ENCODE measurements at places on chromosomes 16 and 17.

- DNase-seq = no peak
Measured at GRCh38 chr16:26240807-26241206, 549.0 kb downstream of the HS3ST4 start.

- DNase-seq = no peak
Measured at GRCh38 chr17:7293816-7294613, 424 bp downstream of the YBX2 start.

DNA sequence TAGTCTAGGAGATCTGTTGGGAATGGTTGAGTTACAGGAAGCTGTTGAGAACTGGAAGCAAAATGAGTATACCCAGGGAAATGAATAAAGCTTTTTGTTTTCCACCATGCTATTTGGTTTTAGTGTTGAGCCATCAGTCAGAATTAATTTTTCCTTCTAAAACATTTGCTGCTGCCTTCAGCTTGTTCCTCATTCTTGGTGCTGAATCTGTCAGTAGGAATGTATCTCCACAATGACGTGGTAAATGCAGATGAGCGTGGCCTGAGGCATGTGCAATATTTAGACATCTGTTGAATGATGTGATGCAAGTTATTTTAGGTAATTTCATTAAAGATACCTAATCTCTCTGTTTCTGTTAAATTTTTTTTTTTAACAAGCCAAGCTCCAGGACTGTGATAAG lies 10.9 kb downstream of the HAPSTR1 start:
- DNase-seq = peak; percentile 94

- DNase-seq = peak; percentile 64
Measured at GRCh38 chr16:89618109-89618998, 4.9 kb downstream of the DPEP1 start.

DNA sequence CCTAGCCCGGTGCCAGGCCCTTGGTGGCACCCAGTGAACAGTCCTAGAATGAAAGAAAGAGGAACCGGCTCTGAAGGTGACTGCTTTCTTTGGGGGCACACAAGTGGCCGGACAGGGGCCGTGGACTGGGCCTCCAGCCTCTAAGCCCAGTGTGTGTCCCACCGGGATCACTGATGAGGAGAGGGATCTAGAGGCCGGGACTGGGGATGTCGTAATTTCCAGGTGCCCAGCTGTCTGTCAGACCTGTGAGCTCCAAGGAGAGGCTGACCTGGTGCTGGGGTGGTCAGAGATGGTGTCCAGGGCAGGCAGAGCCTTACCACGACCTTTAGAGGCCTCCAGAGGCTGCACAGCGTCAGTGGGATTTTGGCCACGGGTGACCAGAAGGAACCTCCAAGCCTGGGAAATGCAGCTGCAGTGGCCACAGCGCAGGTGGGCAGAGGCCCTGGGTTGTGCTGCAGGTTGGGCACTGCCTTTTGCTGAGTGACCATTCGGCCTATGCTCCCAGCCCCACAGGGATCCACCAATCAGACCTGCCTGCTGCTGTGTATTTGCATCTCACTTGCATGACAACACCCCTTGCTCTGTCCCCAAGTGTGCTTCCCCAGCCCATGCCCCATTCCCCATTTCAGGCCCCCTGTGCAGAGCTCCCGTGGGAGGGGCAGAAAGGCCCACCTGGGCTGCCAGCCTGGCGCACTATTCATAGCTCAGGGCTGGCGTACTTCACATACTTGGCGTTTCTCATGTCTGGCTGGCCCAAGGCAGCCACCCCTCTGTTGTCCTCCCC lies 12.5 kb downstream of the ARHGAP23 start:
- DNase-seq = no peak

GRCh38 chr16:80806927-80807340 lies 2.5 kb upstream of the CDYL2 start:
- peak; percentile 9 for DNase-seq

DNA sequence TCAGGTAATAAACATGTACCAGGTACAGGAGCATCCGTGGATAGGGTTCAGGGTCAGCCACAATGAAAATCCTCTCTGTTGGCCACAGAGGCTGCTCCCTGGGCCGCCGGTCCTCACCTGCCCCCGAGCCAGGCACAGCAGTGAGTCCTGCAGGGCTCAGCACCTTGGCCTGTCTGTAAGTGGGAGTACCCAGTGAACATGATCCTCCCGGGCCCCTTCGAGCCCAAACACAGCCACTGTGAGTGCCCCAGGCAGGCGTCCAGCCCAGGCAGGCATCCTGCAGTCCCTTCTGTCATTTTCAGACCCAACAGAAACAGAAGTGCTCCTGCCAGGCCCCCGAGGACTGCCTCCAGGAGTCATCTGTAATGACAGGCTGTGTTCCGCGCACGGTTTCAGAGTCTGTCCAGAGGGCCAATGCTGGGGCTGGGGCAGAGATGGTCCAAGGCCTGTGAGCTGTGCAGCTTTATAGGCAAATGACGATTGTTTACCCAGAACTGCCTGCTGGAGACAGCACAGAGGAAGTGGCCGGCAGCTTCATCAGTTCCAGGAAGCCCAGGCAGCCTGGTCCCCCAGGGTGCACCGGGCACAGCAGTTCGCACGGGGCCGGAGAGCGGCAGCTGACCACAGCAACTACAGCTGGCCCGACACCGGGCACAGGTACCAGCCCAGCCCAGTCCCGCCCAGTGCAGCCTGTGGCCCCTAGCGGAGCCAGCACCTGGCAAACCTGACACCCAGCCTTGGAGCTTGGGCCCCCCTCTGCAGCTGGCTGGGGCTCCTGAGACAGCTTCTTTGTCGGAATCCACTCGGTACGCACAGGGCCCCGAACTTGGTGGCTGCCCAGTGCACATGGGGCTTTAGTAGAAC lies 13.2 kb downstream of the SLC7A5 start:
- no peak for DNase-seq

GRCh38 chr17:82696916-82697807 lies 1.3 kb downstream of the RAB40B start:
- DNase-seq = no peak

DNA sequence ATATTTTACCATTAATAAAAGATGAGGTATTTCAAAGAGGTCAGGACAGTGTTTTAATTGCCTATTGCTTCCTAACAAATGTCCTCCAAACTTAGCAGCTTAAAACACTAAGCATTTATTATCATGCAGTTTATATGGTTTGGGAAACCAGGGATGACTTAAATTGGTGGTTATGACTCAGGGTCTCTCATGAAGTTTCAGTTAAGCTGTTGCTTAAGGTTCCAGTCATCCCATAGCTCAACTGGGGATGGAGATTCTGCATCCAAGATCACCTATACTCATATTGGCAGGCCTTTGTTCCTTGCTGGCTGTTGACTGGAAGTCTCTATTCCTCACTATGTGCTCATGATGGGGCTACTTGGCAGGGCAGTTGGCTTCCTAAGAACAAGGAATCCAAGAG lies 1329.9 kb upstream of the GOT2 start:
- no peak for DNase-seq

DNA sequence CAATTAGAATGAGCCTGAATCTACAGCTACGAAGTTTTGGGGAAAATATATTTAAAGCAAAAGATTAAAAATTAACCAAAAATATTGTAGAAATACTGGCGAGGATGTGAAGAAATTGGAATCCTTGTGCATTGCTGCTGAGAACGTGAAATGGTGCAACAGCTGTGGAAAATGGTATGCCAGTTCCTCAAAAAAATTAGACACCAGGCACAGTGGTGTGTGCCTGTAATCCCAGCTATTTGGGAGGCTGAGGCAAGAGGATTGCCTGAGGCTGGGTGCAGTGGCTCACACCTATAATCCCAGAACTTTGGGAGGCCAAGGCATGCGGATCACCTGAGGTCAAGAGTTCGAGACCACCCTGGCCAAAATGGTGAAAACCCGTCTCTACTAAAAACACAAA lies 119.9 kb upstream of the TMEM97 start:
- no peak for DNase-seq

GRCh38 chr17:78241277-78242023 lies 10.0 kb downstream of the TMEM235 start:
- peak; percentile 79 for DNase-seq

- DNase-seq = no peak
Measured at GRCh38 chr17:2183346-2183745, 120.2 kb downstream of the SMG6 start.

DNA sequence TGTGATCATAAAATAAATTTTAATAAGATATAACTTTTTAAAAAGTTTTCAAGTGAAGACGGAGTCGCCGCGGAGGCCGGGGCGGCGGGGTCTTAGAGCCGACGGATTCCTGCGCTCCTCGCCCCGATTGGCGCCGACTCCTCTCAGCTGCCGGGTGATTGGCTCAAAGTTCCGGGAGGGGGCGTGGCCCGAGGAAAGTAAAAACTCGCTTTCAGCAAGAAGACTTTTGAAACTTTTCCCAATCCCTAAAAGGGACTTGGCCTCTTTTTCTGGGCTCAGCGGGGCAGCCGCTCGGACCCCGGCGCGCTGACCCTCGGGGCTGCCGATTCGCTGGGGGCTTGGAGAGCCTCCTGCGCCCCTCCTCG lies at the start of gene FOXC2:
FOXC2 (plus strand) TSS at position 229 of the 365 bp plus-strand sequence. CDS start 507 bp downstream, outside the sequence.
- peak; percentile 94 for DNase-seq

DNA sequence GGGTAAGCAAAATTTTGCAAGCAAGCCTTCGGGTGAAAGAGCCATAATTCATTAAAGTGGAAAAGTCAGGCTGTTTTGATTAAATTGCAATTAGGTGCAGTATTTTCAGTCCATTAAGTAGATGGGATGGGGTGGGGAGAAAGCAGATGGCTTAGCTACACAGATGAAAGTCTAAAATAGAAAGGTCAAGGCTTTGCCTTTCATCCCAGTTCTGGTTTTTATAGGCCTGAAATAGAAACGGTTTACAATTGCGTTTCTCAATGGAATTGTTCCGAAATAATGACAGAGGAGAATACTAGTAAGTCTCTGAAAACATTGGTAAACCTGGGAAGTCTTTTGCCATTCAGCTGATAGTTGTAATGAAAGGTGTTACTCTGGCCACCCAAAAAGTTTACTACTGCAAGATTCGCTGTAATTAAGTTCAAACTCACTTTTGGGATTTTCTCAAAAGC lies 1.5 kb downstream of the PPM1E start:
- DNase-seq = no peak

GRCh38 chr16:20321671-20322070 lies 5.6 kb downstream of the GP2 start:
- no peak for DNase-seq

DNA sequence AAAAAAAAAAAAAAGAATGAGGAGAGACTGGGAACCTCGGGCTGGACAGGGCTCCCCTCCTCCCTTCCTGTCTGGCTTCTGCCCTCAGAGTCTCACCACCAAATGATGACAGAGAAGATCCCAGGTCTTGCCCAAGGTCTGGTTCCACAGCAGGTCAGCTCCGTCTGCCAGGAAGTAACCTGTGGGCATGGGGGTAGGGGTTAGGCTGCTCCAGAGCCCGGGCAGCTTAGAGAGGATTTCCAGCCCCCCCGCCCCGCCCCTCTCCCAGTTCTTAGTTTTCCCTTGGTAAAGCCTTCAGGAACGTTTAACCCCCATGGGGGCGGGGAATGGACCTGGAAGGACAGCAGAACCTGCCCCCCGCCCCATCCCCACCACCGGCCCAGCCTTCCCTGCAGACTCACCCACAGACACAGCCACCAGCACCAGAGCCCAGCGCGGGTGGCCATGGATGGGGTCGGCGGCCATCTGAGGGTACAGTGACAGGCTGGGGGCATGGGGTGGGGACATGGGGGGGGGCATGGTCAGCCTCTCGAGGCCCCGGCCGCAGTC lies 700 bp downstream of the TLCD2 start:
- peak; percentile 69 for DNase-seq

GRCh38 chr16:72873853-72874252 lies 174.1 kb downstream of the ZFHX3 start:
- DNase-seq = no peak

DNA sequence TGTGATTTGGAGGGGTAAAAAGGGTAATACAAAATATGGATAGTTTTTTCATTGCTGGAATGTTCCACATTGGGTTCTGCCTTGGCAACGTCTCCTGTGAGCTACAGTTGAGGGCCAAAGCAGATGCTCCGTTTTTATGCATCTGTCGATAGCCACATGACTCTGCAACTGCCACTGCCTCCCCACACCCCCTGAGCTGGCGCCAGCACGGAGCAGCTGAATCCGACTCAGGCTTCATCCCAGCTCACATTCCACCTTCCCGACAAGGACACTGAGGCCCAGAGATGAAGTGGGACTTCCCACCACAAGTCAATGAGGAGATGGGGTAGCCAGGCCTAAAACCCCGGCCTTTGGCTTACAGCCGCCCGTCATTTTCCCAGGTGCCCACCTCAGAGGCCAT lies 334.1 kb downstream of the CDH13 start:
- DNase-seq = no peak

GRCh38 chr16:12294471-12294870 lies 317.9 kb downstream of the SNX29 start:
- no peak for DNase-seq

DNA sequence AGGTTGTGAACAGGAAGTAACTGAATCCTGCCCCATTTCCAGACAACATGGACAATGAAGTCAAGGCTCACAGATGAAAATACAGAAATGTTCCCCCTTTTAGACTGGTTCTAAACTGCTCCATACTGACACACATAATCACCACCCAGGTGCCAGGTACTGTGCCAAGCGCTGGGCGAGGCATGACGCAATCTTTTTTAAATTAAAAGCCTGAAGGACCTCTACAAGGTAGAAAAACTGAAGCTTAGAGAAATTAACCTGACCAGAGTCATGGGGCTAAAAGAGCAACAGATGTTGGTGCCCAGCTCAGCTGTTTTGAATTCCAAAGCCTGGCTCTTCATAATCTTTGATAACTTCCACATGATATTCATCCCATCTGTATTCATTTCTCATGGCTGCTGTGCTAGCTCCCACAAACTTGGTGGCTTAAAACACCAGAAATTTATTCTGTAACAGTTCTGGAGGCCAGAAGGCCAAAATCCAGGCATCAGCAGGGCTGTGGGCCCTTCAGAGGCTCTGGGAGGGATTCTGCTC lies 4.9 kb upstream of the RAB11FIP4 start:
- DNase-seq = no peak

- DNase-seq = peak; percentile 43
Measured at GRCh38 chr17:560432-560873, 154.2 kb downstream of the VPS53 start.

GRCh38 chr17:57612202-57613071 lies 132.7 kb downstream of the CCDC182 start:
- no peak for DNase-seq

DNA sequence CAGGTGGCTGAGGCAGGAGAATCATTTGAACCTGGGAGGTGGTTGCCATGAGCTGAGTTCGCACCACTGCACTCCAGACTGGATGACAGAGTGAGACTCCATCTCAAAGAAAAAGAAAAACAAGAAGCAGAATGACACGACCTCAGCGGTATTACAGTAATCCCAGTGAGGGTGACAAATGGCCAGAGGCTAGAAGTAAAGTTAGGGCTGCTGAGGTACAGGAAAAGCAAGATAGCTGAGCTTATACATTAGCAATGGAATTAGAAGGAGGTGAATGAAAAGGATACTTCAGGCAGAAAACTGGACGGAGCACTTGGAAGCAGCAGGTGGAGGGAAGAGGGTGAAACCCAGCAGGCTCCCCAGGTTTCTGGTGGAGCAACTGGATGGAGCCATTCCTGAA lies 26.1 kb upstream of the AMZ2 start:
- no peak for DNase-seq

Data from amniotic epithelial cell (primary cell).